ENCODE measurements at places on chromosomes 4 and X. TPM values are rescaled to one million over a fixed set of nuclear protein-coding genes. Genes with fewer than 3 reads are reported as not detected.

- no peak overlapping the region for H3K27ac ChIP-seq
- no peak for DNase-seq
- H3K4me1 ChIP-seq, result no peaks in the 10 kb centered on the region
- no peaks in the 10 kb centered on the region for H3K27me3 ChIP-seq
- H3K4me3 ChIP-seq, result no peak overlapping the region
- H3K36me3 ChIP-seq, result no peaks in the 10 kb centered on the region
Observed at GRCh38 chrX:44843318-44843702, 511 bp upstream of the DUSP21 start.

GRCh38 chr4:2457481-2458295 is 11.2 kb upstream of the RNF4 start:
- H3K36me3 ChIP-seq, result no peaks in the 10 kb centered on the region
- no peaks in the 10 kb centered on the region for H3K27me3 ChIP-seq
- no peak overlapping the region for H3K27ac ChIP-seq
- DNase-seq, result no peak

HPSE gene
- 5.5 TPM for total RNA-seq

- H3K4me3 ChIP-seq, result no peak overlapping the region
- H3K27ac ChIP-seq, result no peak overlapping the region
- H3K4me1 ChIP-seq, result no peaks in the 10 kb centered on the region
- DNase-seq, result no peak
- H3K36me3 ChIP-seq, result no peaks in the 10 kb centered on the region
Observed at GRCh38 chr4:139581096-139581495, 25.1 kb upstream of the SETD7 start.

ARHGAP36 gene
- not detected for total RNA-seq

DNA sequence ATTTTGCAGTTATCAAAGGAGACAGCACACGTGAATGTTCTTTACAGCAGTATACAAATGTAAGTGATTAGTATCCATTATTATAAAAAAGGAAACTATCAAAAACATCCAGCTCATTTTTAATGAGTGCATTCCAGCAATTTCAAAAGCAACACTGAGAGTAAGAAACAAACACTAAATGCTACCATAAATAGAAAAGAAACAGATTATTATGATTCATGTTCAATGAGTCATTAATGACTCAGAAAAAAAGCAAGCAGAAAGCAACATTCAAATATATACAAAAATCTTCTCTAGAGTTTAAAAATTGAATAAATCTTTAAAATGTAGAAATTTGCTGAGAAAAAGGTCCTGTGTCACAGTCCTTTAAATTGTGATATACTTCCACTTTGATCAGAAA is 346.5 kb upstream of the FMR1 start:
- no peak overlapping the region for H3K4me3 ChIP-seq
- no peaks in the 10 kb centered on the region for H3K4me1 ChIP-seq
- no peak overlapping the region for H3K27ac ChIP-seq
- no peak for DNase-seq
- H3K27me3 ChIP-seq, result no peaks in the 10 kb centered on the region
- no peaks in the 10 kb centered on the region for H3K36me3 ChIP-seq

FGFBP1 gene
- total RNA-seq, result 1.2 TPM
